ENCODE measurements at places on chromosomes 5 and 9.

GRCh38 chr9:135076143-135076875, 11.2 kb upstream of the OLFM1 start:
- DNase-seq = no peak

DNA sequence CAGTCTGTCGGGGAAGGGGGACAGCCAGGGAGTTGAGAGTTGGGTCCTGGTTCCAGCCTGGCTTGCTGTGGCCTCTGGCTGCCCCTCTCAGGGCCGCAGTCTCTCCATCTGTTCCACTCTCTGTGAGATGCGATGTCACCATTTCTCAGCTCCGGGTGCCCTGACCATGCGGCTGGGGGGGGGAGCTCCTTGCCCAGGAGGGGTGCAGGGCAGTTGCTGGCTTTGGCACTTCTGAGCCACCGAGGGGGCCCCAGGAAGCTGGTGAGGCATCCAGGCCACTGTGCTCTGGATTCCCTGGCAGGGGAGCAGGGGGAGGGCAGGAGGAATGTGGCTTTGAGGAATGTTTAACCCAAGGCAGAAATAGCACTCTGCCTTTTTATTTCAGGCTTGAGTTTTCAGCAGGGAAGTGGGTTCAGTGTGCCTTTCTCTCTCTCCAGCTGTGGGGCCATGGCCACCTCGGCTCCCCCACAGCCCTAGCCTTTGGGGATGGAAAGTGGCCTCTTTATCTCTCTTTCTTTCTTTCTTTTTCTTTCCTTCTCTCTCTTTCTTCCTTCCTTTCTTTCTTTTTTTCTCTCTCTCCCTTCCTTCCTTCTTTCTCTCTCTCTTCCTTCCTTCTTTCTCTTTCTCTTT, 11.0 kb downstream of the NCS1 start:
- DNase-seq = no peak

GRCh38 chr5:17719592-17719991, 85.3 kb downstream of the TAF11L14 start:
- DNase-seq = no peak

GRCh38 chr9:113360242-113360842, 11.0 kb downstream of the BSPRY start:
- no peak for DNase-seq

- no peak for DNase-seq
These were observed 1.2 kb downstream of the ROR2 start for GRCh38 chr9:91948597-91949391.

- no peak for DNase-seq
These were observed 70.9 kb downstream of the LMNB1 start for GRCh38 chr5:126847826-126848251.

GRCh38 chr5:160254706-160255105, 25.4 kb downstream of the FABP6 start:
- DNase-seq = no peak

GRCh38 chr5:1883120-1883924, 597 bp upstream of the IRX4 start:
- no peak for DNase-seq

DNA sequence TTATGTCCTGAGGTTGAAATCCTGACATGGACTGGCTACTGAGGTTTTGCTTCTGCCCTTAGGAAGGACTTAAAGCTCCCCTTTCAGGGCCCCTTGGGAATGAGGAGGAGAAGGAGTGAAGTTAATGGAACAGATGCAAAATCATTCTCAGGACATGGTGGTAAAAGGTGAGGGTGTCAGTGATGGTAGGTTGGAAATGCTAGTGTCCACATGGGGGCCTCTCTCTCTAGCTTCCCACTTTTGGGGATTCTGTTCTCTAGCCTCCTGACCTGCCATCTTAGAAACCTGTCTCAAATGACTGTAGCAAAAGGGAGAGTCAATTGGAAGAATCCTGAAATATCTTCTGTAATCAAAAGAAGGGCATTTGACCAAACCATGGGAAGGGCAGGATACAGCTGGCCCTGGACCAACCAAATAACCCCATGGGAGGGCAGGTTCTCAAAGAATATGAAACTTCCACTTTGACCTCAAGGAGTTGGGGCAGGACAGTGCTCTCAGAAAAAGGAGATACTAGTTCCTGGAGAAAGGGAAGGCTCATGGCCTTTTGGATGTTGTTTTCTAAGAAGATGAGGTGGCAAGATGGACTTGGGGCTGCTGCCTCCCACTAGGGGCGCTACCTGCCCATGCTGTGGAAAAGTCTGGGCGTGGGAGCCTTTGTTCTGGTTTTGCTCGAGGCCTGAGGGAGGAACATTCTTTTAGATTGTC, 21.2 kb upstream of the MLANA start:
- DNase-seq = no peak

GRCh38 chr5:97915106-97915505, 732.1 kb upstream of the RIOK2 start:
- DNase-seq = no peak

- no peak for DNase-seq
These were observed 400.0 kb upstream of the PDE4D start for GRCh38 chr5:60293518-60293917.

DNA sequence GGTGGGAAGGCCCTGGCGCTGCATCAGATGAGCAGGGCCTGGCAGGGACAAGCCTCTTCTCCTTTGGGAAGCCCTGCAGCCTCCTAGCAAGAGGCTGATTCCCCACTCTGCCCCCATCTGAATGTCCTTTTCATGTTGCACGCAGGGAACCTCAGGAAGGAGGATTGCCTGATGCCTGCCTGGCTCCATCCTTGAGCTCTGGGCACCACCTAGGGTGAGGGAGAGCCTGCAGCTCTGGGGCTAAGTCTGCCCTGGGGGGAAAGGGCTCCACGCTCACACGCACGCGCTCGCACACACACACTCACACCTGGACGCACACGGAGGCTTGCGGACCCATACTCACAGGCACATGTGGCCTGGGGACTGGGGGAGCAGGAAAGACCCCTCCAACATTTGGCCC, 86.6 kb downstream of the LMX1B start:
- no peak for DNase-seq

DNA sequence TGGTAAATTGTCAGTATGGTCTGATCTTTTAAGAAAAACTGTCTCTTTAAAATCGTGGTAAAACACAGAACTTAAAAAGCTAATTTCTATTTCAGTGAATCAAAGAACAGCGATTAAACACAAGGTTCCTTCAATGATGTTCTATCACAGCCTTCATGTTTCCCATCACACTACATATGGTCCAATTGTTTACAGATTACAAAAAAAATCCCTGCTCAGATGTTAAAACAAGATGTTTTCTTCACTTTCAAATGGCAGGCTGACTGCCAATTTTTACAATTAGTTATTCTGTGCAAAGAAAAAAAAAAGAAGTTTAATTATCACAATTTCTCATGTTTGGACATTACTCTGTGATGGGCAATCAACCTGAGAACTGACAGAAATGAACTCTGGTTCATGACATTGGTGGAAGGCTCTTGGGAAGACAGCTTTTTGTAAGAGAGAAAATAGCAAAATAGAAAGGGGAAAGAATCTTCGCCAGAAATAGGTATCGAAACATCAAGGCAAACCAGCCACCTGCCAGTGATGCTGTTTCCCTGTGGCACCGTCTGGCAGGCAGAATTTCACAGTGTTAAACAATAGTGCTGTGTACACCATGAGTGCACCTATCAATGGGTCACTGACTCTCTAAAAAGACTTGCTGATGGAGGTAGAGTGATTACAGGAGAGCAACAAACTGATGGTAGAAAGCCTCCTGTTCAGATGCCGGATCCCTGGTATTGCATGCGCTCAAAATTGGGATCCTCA, 1020.0 kb upstream of the ARRDC3 start:
- no peak for DNase-seq

GRCh38 chr5:80156156-80156555, 99.7 kb downstream of the SERINC5 start:
- no peak for DNase-seq
